ENCODE measurements at places on chromosomes 3 and 15. TPM values are rescaled to one million over a fixed set of nuclear protein-coding genes. Genes with fewer than 3 reads are reported as not detected.

Gene EBLN2
- 8.3 TPM for polyA plus RNA-seq

Gene CTXN2
- 0.69 TPM for polyA plus RNA-seq

Gene RTP1
- 2.0 TPM for polyA plus RNA-seq

Gene GOLGA8T
- not detected for polyA plus RNA-seq

Gene CNBP
- polyA plus RNA-seq = 278 TPM

Gene SLC24A1
- polyA plus RNA-seq = 0.20 TPM

Gene MBNL1
- 12.7 TPM for polyA plus RNA-seq

Gene ZNF385D
- polyA plus RNA-seq = 3.4 TPM

Gene KCNAB1
- polyA plus RNA-seq = 17.0 TPM

Gene CLDN18
- not detected for polyA plus RNA-seq

Gene TMEM207
- not detected for polyA plus RNA-seq
